ENCODE measurements at places on chromosomes 13 and 19.

DNA sequence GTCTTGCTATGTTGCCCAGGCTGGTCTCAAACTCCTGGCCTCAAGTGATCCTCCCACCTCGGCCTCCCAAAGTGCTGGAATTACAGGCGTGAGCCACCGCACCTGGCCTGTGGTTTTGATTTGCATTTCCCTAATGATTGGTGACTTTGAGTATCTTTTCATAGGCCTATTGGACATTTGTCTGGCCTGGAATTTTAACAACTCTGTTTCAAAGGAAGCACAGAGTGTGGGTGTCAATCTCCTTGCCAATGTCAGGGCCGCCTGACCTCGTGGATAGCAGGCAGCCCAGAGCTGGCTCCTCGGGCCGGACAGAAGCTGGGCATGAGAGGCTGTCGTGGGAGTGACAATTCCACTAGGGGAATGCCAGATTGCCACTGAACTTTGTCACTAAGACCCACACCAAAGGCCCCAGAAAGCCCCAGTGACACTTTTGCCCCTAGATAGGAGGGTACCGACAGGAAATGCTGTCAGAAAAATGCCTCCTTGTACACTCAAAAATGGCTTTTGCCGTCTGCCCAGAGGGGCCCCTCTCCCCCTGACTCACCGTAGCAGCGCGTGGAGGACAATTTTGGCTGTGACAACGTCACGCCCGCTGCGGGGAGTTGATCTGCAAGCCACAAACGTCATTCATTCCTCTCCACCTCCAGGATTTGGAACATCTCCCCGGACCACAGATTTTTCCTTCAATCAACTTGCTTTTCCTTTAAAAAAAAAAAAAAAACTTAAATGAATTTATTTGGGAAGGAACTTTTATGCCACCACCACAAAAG lies 11.7 kb upstream of the ADGRE5 start:
- peak; percentile 88 for DNase-seq

GRCh38 chr13:104577071-104577815 lies 1511.0 kb upstream of the SLC10A2 start:
- no peak for DNase-seq

DNA sequence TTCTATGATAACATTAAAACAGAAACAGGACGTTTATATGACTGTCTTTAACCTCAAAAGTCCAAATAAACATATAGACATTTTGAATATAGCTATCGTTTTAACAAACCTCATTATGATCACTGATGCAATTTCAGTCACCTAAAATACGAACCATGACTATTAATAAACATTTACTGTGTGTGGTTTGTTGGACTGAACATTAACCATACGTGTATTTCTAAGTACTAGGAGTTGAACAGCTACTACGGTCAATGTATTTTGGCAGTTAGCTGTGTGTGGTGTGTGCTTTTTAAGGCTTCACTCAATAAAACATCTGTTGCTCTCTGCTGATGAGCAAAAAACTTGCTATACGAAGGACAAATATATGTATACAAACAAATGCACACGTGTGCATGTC lies 281.4 kb downstream of the ABCC4 start:
- no peak for DNase-seq

DNA sequence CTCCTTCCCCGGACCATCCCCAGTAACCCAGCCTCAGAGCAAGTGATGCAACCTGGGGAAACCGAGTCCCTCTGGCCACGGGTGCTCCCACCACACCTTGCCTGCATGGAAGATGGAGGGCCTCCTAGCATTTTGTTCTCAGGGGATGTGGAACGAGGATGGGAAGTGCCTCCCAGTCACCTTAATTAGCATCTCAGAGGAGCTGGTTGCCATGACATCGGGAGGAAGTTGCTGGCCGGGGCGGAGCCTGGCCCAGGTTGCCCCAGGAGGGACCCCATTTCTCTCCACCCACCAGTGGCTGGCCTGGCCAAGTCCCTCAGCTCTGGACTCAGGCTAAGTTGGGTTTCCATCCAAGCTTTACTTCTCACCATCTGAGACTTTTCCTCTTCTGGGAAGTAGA lies 24.1 kb upstream of the PTPRS start:
- DNase-seq = no peak

GRCh38 chr13:40749327-40749726 lies 21.7 kb downstream of the MRPS31 start:
- DNase-seq = no peak

DNA sequence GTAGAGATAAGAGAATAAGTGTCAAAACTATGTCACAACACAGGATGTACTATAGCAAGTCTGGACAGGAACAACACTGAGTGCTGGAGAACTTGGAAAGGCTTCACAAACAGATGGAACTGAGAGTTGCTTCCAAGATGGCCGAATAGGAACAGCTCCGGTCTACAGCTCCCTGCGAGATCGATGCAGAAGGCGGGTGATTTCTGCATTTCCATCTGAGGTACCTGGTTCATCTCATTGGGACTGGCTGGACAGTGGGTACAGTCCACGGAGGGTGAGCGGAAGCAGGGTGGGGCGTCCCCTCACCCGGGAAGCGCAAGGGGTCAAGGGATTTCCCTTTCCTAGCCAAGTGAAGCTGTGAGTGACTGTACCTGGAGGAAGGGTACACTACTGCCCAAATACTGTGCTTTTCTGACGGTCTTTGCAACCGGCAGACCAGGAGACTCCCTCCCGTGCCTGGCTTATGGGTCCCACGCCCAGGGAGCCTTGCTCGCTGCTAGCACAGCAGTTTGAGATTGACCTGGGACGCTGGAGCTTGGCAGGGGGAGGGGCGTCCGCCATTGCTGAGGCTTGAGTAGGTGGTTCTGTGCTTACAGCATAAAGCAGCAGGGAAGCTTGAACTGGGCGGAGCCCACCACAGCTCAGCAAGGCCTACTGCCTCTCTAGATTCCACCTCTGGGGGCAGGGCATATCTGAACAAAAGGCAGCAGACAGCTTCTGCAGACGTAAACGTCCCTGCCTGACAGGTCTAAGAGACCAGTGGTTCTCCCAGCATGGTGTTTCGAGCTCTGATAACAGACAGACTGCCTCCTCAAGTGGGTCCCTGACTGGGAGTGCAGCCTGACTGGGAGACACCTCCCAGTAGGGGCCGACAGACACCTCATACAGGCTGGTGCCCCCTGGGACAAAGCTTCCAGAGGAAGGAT lies 46.0 kb downstream of the USP12 start:
- DNase-seq = no peak

DNA sequence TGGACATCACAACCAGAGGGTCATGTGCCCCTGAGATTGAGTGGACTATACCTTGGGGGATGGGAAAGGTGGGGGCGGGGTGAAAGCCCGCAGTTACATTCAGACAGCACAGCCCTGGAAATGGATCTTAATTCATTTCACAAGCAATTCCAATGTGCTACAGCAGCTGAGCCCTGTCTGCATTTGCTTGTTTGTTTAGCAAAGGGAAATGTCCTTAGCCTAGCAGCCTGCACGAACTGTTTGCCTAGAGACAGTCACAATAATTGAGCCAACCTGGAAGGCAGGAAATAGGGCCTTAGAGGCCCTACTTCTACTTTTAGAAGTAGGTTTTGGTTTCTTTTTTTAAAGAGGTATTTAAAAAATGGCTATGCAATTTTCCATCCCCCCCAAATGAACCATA lies 177.3 kb upstream of the KL start:
- DNase-seq = no peak

DNA sequence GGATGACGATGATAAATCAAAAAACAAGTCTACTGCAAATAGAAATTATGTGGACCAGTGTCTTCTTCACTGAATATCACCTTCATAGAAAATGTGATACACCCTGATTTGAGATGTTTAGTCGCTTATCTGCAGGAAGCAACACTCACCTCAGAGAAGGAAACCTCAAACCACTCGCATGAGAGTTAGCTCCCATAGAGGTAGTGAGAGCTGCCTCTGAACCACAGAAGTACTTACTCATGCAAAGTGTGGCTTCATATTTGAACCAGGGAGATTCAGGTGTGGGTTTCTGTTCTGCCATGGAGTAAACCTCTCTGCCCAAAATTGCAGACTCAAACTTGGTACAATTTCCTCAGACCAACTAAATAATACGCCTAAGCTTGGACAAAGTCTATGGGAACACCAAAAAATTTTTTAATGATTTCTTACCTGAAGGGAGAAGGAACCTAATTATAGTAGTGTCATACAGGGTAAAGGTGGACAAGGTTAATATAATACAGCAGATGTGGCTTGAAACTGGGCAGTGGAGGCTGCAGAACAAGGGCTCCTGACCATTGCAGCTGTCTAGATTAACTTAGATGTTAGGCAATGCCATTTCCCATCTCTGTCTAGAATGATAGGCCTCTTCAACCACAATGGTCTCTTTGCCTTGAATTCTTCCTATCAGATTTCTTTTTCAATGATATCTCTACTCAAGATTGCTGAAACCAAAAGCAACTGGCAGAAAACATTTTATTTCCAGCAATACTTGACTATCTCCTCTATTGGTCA lies 29.6 kb upstream of the RCBTB2 start:
- DNase-seq = peak; percentile 86

DNA sequence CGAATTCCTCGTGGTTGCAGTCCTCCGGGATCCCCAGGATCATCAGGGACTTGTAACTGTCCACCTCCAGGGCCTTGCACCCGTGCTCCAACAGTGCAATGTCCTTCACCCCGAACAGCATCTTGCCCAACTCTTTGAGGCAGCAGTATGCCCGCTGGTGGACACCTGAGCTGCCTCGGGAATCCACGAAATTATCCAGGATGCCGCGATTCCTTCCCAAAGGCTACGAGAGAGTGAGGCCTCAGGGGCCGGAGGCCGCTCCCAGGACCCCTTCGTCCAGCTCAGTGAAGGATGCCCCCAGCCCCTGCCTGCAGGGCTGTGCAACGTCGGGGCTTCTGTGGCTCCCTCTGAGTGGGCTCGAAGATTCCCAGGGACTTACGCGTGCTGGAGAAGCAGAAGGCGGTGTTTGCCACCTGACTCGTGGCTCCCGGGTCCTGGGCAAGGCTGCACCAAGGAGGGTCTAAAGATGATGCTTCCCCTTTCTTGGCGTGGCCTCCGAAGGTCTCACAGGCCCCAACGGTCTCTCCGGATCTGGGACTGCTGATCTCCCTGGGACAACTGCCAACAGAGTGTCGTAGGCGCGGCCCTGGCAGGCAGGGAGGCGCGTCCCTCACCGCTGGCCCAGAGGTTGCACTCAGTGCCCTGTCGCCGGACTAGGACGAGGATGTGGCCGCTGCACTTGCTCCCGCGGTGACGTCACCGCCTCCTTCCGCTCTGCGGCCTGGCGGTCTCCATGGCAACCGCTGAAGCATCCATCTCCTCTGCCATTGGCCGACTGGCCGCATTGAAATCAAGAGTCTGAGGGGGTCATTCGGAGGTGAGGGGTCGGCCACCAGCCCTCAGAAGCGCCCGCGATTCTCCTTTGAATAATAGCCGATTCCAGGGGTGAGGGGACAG lies at the start of gene PNMA8C:
Gene PNMA8C, minus strand, starts transcription at position 698 of the 897 bp plus-strand sequence. Its CDS starts 577 bp downstream, at position 121.
- peak; percentile 75 for DNase-seq

DNA sequence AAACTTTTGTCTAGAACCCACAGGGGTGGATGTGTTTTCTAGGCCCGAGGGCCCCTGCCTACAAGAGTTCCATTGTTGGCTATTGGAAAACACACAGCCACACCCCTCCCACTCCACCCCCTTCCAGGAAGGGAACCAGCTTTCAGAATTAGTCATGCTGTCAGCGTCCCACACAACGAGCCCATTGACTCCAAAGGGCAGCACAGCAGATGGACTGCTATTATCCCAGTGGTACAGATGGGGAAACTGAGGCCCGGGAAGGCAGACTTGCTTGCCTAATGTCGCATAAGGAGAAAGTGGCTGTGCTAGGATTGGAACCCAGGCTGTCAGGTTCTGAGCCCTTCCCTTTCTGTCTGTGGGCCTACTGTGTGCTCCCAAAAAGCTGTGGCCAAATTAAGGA lies 8.1 kb upstream of the FXYD3 start:
- no peak for DNase-seq

GRCh38 chr13:23703246-23703860 lies 133.1 kb downstream of the TNFRSF19 start:
- DNase-seq = no peak

GRCh38 chr19:1690699-1691307 lies 38.4 kb upstream of the TCF3 start:
- DNase-seq = peak; percentile 77

DNA sequence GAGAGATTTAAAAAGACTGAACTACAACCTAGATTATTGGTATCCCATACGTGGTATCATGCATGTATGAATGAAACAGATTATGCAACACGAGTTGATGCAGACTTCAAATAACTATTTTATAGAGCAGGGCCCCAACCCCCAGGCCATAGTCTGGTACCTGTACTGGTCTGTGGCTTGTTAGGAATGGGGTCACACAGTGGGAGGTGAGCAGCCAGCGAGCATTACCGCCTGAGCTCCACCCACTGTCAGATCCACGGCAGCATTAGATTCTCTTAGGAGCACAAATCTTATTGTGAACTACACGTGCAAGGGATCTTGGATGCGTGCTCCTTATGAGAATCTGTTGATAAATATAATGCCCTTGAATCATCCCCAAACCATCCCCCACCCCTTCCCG lies 320.2 kb downstream of the TBC1D4 start:
- DNase-seq = no peak

- DNase-seq = no peak
These were observed 43.1 kb downstream of the TMEM255B start for GRCh38 chr13:113802090-113802531.

DNA sequence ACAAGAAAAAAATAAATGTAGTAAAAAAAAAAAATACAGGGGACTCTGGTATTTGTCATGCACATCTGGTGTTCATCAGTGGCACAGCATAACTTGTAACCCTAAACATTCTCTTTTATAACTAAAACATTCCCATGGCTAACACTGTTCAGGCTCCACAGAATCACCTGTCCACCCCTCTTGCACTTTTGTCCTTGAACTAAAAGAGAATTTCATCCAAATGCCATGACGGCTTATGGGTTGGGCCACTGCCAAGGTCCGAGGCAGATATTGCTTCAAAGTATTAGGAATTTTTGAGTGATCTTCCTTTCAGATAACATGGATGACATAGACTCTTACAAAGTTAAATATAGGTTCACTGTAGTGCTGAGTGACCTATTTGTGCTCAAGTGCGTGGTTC lies 25.7 kb upstream of the SERP2 start:
- no peak for DNase-seq

DNA sequence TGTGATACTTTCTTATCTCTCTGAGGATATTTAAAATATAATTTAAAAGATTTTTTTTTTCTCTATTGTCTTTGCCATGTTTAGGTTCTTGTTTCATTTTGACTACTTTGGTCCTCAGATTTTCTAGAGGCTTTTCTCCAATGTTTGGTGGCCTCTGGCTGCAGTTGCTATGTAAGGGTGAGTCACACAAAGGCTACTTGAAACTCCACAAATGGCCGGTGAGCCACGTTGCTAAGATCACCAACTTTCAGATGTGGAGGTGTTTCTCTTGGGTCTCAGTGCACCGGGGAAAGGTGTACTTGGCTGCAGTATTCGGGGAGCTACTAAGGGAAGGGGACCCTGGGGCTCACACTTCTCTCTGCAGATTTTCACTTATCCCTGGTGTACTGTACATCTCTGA lies 248.1 kb downstream of the HS6ST3 start:
- DNase-seq = no peak

- DNase-seq = peak; percentile 81
These were observed 5.1 kb downstream of the JUNB start for GRCh38 chr19:12796146-12797071.

GRCh38 chr13:43478211-43478610 lies 308.6 kb downstream of the ENOX1 start:
- DNase-seq = no peak

Data from activated CD4-positive, alpha-beta memory T cell treated with anti-CD3 and anti-CD28 coated beads, Interleukin-2, amount 10 ng/mL, durations not matched to agents 7 days and 5 days (primary cell).